WTC11 (cell line): ENCODE measurements at places on chromosomes 12 and 14.

DNA sequence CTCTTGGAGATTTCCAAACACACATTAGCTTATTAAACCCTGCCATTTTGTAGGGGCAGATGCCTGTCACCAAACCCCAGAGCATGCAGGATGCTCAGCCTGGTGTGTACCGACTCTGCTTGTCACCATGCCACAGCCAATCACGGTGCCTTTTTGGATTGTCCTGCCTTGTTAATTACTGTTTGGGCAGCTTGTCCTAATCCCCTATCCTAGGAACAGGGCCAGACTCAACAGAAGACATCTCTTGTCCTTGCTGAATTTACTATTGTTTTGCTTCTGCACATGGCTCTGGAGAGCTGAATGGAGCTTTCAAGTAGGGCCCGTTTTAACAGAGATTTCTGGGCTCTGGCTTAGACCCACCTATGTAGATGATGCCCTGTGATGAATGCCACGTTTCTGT is 388.5 kb downstream of the AACS start:
- no peak for DNase-seq

- no peak for DNase-seq
Measured at GRCh38 chr12:15443611-15444010, 121.3 kb downstream of the PTPRO start.

- DNase-seq: no peak
Measured at GRCh38 chr12:124441443-124442194, 125.8 kb downstream of the NCOR2 start.

GRCh38 chr14:101776344-101776743 is 14.8 kb downstream of the PPP2R5C start:
- no peak for DNase-seq

GRCh38 chr12:51829011-51829481 is 19.5 kb downstream of the FIGNL2 start:
- DNase-seq: peak; percentile 38

GRCh38 chr12:102513272-102513671 is 32.9 kb upstream of the IGF1 start:
- DNase-seq: no peak

DNA sequence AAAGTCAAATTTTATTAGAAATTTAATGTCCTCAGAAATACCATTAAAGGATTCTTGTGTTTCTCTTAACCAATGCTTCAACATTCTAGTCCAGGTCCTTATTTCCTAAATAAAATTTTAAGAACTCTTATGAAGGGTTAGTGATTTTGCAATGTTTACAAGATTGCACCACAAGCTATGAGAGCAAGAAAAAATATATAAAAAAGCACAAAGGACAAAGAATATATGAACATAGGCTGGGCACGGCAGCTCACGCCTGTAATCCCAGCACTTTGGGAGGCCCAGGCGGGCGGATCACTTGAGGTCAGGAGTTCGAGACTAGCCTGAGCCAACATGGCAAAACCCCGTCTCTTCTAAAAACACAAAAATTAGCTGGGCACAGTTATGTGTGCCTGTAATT is 7.7 kb downstream of the RACGAP1 start:
- no peak for DNase-seq

DNA sequence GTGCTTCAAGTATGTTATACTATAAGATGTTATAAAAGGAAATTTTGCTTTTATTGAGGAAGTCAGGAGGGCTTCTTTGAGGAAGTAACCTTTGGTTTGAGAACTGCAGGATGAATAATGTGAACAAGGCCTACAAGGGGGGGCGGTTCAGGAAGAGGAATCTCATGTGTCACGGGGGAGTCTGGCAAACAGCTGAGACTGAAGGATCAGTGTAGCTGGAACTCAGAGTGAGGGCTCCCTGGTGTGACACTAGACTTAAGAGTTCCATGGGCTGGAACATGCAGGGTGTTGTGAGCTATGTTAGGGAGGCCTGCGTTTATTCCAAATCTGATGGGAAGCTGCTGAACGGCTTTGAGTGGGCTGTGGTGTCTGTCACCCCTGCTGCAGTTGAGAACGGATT is 62.3 kb downstream of the UNC79 start:
- DNase-seq: no peak

GRCh38 chr12:32217354-32218310 is 111.0 kb downstream of the BICD1 start:
- no peak for DNase-seq

- no peak for DNase-seq
Measured at GRCh38 chr14:32497248-32497647, 168.2 kb downstream of the AKAP6 start.

- peak; percentile 15 for DNase-seq
Measured at GRCh38 chr12:103840462-103840875, 565 bp downstream of the NT5DC3 start.

- no peak for DNase-seq
Measured at GRCh38 chr12:106249411-106250135, 1.8 kb upstream of the CKAP4 start.

GRCh38 chr14:87529081-87529480 is 463.9 kb downstream of the GALC start:
- DNase-seq: peak; percentile 55
